ENCODE measurements at places on chromosomes 2 and 18. TPM values are rescaled to one million over a fixed set of nuclear protein-coding genes. Genes with fewer than 3 reads are reported as not detected.

The RNF152 gene
- total RNA-seq = 15.4 TPM

The RNF125 gene
- 0.50 TPM for total RNA-seq

The ANXA4 gene
- 17.2 TPM for total RNA-seq

The LMAN2L gene
- 24.0 TPM for total RNA-seq

The SCN7A gene
- 0.12 TPM for total RNA-seq

The VWC2L gene
- total RNA-seq = under 0.01 TPM

The PTPN2 gene
- 24.2 TPM for total RNA-seq

The PPIL3 gene
- total RNA-seq = 26.8 TPM

The KIF1A gene
- not detected for total RNA-seq

The MAL gene
- not detected for total RNA-seq

The PIEZO2 gene
- 0.12 TPM for total RNA-seq

The ANKRD44 gene
- total RNA-seq = 34.2 TPM

The DYNAP gene
- total RNA-seq = not detected

The HOXD12 gene
- 0.33 TPM for total RNA-seq

The TGFA gene
- total RNA-seq = not detected

The RFX8 gene
- total RNA-seq = 15.3 TPM

The EMILIN2 gene
- 8.4 TPM for total RNA-seq

The SLC4A5 gene
- 0.44 TPM for total RNA-seq

The SLC14A1 gene
- total RNA-seq = 13.3 TPM

The SOCS6 gene
- 51.1 TPM for total RNA-seq

Data from uterine smooth muscle cell (primary cell).